Activated T-cell treated with anti-CD3 and anti-CD28 coated beads for 48 hours (primary cell): ENCODE measurements at places on chromosomes 12 and 14.

DNA sequence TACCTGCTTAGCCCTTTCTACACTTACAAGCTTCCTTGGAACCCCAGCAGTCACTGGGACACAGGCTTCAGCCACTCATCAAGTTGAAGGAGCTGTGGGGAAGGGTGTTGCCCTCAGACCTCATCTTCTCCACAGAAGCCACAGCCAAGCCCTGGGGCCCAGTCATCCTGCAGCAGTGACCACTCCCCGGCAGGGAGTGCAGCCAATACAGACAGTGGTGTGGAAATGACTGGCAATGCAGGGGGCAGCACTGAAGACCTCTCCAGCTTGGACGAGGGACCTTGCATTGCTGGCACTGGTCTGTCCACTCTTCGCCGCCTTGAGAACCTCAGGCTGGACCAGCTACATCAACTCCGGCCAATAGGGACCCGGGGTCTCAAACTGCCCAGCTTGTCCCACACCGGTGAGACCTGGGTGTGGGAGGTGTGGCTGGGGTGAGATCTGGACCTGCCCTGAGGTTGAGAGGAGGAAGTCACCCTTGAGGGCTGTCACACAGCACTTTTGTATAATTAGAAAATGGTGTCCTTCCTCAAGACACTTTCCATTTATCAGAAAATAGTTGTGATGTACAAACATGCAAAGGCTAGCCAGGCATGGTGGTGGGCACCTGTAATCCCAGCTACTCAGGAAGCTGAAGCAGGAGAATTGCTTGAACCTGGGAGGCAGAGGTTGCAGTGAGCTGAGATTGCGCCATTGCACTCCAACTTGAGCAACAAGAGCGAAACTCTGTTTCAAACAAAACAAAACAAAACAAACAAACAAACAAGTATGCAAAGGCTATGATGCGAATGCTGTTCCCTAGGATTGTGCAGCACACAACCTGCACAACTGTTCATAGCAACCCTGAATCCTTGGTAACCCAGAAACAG lies 9.9 kb downstream of the GLI1 start:
- no peak for DNase-seq

DNA sequence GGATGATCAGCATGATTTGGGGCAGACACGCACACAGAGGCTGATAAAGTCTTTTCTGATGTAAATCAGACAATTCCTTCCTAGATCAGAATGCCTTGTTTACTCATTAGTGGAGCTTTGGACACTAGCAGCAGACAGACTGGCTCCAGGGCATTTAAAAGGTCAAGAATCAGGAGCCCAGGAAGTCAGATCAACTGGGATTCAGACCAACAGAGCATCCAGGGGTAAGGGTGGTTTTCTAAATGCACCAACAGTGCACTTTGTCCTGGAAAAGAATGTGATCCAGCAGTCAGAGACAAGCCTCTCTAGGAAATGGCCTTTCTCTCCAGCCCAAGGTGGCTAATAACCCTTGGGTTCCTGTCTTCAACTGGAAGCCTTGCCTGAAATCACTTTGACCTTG lies 405.3 kb downstream of the MED13L start:
- no peak for DNase-seq

GRCh38 chr12:113860950-113861349 lies 105.2 kb downstream of the RBM19 start:
- no peak for DNase-seq

DNA sequence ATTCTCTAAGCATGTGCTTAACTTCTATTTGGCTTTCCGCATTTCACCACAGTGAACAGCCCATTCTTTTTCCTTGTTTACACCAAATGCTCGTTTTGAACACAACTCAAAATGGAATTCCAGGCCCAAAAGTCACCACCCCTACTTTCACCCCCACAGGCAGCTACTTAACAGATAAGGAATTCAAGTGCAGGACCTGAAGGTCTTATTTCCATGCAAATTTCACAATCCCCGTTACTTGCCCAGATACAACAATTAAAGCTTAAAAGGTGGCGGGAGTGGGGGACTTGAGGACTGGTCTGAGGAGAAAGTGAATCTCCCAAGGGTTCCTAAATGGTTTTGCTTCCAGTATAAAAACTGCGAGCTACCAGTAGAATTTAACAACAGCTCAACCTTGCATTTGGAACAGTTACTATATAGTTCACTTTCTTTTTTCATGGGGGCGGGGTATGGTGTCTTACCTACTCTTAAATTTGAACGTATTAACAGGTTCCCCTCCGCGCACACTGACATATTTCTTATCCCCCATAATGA lies 3.7 kb downstream of the USP44 start:
- no peak for DNase-seq

DNA sequence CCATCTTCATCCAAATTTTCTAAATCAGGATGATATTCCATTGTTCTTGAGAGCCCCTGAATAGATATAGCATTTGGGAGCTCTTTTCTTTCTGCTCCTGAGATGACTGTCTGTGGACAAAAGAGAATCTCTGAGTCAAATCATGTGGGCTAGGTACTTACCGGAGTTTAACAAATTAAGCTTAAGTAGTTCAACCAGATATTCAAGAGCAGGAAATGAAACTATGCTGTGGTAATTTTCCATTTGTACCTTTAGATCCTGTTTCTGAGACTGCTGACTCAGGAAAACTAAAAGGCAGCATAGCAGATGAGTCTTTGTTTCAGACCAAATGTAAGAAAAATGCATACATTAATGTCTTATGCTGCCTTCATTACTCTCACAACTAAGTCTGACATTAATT lies at the start of gene CLEC7A:
Gene CLEC7A, minus strand, starts transcription at position 158 of the 400 bp plus-strand sequence. Its CDS starts 117 bp downstream, at position 41.
- DNase-seq, result no peak

DNA sequence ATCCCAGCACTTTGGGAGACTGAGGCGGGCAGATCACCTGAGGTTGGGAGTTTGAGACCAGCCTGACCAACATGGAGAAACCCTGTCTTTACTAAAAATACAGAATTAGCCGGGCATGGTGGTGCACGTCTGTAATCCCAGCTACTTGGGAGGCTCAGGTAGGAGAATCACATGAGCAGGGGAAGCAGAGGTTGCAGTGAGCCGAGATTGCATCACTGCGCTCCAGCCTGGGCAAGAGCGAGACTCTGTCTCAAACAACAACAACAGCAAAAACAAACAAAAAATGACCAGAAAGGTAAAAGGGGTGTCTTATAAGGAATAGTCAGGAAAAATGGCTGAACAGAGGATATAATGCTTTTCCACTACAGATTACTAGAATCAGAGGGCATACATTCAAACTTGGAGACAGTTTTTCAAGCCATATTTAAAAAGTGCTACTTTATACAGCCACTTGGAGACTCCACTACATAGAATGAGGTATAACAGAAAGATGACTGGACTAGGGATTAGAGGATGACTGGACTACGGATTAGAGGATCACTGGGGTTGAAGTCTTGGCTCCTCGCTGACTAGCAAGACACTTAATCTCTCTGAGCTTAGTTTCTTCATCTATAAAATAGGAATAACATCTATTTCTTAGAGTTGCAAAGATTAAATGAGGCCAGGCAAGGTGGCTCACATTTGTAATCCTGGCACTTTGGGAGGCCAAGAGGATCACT lies 4.9 kb upstream of the CS start:
- DNase-seq, result no peak

- DNase-seq, result no peak
These were observed 14.3 kb upstream of the OTUB2 start for GRCh38 chr14:94011795-94012194.

GRCh38 chr14:100891501-100892445 lies 11.7 kb downstream of the RTL1 start:
- DNase-seq, result no peak

- DNase-seq, result no peak
These were observed 19.8 kb upstream of the TCL1B start for GRCh38 chr14:95666450-95666849.

DNA sequence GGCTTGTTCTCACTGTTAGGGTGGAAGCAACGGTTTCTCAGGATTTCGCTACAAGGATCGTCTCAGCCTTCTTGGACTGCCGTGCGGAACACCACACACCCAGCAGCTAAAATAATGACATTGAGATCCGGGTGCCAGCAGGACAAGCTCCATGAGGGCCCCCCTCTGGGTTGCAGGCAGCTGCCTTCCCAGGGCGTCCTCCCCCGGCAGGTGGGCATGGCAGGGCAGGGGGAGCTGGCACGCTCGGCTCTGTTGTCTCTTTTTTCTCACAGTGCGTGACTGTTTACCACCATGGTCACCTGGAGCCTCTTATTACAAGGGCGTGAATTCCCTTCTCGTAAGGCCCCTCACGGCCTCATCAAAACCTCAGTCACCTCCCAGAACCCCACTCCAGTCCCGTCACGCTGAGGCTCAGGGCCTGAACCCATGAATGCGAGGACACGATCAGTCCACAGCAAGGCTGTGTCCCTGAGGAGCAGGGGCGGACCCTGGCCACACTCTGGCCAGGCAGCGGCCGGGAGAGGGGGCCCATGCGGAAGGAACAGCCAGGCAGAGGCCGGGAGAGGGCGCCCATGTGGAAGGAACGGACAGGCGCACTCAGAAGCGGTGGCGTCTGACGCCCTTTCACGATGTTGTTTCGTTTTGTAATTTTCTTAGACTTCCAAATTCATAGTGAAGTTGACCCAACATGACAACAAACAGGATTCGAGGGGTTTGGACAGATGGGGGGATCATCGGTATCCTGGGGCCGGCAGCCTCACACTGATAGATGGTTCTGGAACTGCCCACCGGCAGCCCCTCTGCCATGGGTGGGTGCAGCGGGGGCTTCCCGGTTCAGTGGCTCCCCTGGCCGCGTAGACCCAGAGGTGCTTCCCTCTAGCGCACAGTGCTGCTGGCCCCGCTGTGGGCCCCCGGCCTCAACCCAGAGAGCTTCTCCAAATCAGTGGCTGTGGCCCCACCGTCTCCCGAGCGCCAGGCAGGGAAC lies 10.0 kb downstream of the LRCOL1 start:
- no peak for DNase-seq

GRCh38 chr14:89283327-89284060 lies 133.5 kb downstream of the FOXN3 start:
- peak; percentile 43 for DNase-seq

DNA sequence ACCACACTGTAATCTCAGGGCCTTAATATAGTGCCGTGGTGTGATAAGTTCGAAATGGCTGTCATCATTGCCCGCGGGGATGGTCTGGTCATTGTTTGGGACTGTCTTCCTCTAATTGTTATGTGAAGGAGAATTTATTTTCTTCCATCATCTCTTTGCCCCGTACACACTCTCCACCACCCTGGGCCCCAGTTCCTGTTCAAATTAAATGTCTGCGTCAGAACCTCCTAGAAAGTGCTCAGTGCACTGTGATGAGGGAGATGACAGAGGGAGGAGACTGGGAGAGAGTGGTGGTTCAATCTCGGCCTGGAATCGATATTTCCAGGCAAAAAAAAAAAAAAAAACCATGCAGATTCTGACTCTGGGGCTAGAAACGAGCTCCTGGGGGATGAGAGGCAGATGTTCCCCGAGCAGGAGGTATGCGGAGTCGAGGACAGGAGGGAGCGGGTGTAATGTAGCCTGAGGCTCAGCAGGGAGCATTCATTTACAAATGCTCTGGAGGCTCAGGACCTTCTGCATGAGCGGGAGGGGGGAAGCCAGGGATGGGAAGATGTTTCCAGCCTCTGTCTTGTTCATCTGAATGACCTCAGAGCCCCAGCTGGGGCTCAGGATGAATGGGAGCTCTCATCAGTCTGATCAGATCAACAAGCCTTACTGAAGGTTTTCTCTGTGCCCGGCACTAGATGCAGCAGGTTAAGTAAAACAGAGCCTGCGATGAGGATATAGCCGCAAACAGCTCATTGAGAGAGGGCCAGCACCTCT lies 219.5 kb downstream of the TBX5 start:
- no peak for DNase-seq

DNA sequence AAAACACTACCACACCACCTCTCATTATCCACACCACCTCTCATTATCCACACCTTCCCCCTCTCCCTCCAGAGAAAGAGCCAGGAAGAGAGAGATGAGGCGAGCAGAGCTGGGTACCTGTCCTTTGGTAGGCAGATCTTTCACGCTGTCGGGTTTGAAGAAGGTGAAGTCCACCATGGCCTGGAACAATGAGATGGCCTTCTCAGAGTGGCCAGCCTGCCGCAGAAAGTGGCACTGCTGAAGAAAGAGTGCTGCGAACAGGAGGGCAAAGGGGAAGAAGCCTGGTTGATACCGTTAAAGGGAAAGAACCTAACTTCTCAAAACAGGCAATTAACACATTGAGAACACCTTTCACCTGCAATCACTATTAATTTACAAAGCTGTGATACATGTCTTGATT lies 30.6 kb downstream of the NRDE2 start:
- no peak for DNase-seq

GRCh38 chr12:67498991-67499390 lies 149.6 kb upstream of the DYRK2 start:
- no peak for DNase-seq

DNA sequence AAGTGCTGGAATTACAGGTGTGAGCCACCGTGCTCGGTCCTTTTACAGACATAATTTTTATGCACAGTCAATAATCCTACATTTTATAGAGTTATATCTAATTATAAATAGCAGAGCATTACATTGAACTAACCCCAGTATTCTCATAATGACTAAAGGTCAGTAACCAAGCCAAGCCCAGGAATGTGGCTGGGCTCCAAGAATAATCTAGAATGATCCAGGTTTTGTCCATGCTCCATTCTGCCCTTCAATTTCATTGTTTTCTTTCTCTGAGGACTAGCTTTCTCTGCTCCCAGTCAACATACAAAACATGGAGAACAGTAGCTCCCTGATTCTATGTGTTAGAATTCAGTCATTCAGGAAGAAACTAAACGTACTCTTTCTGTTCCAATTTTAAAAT lies 92.1 kb upstream of the KRR1 start:
- no peak for DNase-seq

GRCh38 chr14:61839507-61839906 lies 77.3 kb downstream of the SNAPC1 start:
- no peak for DNase-seq

DNA sequence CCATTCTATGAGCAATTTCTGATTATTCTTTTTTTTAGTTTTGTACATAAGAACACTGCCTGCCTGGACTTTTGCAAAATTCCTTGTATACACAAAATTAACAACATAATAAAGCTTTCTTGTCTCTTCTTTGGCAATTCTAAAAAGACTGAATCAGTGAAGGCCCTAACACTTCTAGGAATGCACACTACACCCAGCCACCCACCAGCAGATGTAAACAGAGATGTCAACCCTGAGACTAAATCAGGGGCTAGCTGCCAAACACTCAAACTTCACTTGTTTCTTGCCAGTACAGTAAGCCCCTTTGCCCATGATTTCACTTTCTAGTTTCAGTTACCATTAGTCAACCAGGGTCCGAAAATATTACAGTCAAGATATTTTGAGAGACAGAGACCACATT lies 15.5 kb downstream of the DCAF5 start:
- DNase-seq, result no peak

GRCh38 chr12:125330645-125331341 lies 265.6 kb downstream of the AACS start:
- DNase-seq, result peak; percentile 61

- no peak for DNase-seq
These were observed 43.3 kb upstream of the EMP1 start for GRCh38 chr12:13153180-13153579.

DNA sequence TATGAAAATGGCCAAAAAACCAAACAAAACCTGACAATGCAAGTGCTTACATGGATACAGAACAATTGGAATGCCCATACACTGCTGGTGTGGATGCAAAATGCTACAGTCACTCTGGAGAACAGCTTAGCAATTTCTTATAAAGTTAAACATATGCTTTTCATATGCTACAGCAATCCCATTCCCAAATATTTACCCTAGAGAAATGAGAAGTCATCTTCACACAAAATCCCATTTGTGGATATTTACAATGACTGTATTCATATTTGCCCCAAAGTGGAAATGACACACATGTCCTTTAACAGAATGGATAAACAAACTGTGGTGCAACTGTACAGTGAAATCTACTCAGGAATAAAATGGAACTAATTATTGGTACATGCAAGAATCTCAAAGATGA lies 20.4 kb downstream of the SAV1 start:
- DNase-seq, result no peak

GRCh38 chr12:8661751-8662150 lies 875 bp downstream of the MFAP5 start:
- no peak for DNase-seq
